ENCODE measurements at places on chromosomes 2 and 18.

GRCh38 chr2:120654381-120655134, 81.1 kb upstream of the GLI2 start:
- no peak for DNase-seq

- DNase-seq = no peak
Observed at GRCh38 chr2:167607211-167607610, 640.2 kb downstream of the STK39 start.

DNA sequence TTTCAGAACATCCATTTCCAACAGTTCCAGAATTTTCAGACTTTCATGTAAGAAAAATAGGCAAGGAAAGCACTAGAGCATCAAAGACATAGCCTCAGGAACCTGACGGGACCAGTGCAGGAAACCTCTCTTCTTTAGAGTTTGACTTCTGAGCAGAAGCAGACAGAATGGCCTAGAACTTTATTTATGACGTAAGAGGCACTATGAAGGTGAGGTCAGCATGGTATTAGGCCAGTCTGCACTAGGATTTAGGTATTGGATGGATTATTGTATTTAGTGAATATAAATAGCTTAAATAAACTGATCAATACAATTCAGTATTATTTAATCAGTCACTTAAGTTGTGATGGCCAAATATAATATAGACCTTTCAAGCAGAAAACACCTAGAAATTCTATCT, 117.6 kb downstream of the CYRIA start:
- DNase-seq = no peak

DNA sequence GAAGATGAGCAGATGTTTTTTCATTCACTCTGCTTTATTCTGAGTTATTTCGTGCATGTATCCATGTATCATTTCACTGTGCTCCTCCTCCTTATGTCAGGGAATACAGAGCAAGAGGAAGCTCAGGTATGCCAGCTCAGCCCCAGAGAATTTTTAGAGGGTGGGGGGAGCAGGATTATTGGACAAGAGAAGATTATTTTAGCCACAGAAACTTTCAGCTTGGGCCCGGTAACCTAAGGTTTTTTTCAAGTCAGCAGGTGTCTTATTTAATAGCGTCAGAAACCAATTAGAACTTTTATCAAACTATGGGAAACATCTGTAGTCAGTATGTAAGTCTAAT, 232.9 kb upstream of the SIX3 start:
- no peak for DNase-seq

DNA sequence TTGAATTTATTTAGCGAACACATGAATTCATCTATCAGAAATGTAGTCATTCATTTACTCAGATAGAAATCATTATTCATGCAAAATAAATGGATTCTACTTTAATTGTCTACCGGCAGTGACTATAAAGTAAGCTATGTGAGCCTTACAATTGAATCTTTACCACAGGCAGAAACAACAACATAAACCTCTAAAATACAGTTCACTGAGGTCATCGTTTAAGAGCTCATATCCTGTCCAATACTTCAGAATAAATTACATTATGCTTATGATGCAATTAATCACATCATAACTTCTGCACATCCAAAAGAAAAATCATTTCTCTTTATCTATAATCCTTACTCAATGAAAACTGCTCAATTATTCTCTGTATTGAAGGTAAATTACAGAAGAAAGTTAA, 244.7 kb downstream of the HNMT start:
- DNase-seq = no peak

GRCh38 chr2:173271825-173272224, 82.8 kb upstream of the CDCA7 start:
- no peak for DNase-seq

DNA sequence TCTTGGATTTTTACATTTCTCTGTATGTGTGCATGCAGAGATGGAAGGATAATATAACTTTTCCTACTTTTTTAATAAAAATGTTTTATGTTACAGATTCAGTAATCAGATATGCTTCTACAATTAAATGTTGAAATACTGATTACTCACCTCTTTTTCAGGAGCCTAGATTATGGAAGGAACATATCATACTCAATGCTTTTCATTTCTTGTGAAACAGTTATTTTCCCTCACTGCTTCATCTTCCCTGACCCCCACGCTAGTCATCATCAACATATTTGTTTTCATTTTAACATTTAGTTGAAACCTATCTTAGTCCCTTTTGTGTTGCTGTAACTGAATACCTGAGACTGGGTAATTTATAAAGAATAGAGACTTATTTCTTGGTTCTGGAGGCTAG, 190.7 kb downstream of the WDR7 start:
- DNase-seq = no peak

DNA sequence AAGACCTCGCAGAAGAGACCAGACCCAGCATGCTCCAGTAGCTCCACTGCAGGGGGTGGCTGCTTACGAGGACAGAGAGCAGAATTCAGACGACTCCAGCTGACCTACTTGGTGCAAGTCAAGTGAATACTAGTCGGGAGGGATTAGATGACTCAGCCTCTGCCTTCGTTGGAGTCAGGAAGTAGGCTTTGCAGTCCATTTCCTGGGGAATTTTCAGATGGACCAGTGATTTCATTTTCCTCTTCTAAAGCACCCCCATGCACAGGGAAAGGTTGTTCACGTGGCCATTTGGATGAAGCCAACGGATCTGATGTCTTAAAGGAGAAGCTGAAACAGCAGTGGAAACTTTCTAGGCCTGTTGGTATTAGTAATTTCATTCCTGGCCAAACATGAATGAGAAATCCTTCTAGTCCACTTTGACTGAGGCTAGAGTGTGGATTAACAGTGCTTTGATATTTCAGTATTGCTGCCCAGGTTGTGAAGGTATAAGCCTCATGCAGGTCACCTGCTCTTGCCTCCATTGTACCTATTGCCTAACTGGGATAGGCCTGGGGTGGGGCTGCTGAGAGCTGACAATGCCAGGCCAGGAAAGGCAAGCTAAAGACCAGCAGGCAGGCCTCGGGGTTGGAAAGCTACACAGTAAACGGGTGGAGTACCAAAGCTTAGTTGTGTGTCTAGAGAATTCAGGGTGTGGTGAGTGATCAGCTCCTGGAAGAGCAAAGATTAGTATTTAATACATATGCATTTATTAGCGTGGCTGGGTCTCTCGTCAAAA, 117.6 kb upstream of the FOSL2 start:
- DNase-seq = no peak

GRCh38 chr2:212052412-212053159, 486.0 kb downstream of the ERBB4 start:
- DNase-seq = no peak

DNA sequence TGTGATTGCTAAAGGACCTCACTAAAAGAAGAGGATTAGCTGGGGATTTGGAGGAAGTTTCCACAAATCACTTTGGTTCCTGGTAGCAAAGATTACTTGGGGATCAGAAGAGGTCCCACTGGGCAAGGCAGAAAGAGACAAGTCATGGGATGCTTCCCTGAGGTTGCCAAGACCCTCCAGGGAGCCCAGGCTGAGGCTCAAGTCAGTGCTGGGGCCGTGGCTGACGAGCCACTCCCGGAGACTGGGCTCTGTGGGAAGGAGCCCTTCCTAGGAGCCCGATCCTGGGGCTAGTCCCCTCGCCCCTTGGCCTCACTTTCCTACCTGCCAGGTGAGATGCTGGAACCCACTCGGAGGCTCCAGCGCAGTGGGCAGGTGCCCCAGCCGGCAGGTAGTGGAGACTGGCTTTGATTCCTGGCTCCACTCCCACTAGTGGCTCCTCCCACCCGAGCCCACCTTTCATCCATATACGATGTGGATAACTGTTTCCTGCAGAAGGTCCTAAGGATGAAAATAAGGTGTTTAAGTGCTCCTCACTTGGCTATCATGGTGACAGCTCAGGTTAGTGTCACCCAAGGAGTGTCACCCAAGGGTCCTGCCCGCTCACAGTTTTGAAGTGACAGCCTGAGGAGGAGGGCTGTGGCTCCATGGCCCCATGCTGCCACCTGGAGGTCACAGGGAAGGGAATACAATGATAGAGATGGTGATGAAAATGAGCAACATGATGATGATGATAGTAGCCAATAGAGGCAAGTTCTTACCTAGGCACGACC, 100.5 kb downstream of the CAPN13 start:
- peak; percentile 28 for DNase-seq

DNA sequence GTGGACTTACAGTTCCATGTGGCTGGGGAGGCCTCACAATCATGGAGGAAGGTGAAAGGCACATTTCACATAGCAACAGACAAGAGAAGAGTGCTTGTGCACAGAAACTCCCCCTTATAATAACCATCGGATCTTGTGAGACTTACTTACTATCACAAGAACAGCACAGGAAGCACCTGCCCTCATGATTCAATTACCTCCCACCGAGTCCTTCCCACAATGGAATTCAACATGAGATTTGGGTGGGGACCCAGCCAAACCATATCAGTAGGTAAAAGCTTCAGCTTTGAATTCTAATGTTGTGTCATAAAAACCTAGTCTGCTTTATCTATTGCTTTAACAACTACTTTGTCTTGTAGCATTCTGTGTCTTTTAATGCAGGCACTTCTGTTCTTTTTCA, 140.4 kb upstream of the PIK3C3 start:
- DNase-seq = no peak

DNA sequence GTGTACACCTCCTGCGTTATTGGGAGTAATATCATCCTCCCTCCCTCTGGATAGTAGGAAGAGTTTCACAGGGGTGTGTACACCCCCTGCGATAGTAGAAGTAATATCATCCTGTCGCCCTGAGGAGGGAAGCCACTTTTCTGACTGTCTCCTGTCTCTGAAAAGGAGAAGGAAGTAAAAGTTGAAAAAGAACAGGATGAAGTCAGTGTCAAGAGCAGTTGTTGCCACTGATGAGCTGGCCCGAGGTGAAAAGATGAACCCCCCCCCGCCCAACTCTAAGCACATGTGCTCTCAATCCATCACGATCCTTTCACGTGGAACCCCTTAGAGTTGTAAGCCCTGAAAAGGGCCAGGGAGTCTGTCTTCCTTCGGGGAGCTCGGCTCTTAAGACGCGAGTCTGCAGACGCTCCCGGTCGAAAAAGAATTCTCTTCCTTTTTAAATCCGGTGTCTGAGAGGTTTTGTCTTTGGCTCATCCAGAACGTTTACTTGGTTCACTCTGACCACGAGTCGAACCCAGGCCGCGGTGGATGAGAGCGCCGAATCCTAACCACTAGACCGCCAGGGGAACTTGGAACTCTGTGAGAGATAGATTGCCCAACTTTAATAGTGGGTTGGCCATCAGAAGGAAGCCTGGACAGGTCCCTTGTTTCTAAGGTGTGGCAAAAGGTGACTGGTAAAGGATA, 22.4 kb upstream of the NAGK start:
- no peak for DNase-seq

- DNase-seq = no peak
Observed at GRCh38 chr2:26514045-26514444, 36.1 kb upstream of the OTOF start.

- DNase-seq = no peak
Observed at GRCh38 chr2:47056868-47057686, 98.0 kb downstream of the STPG4 start.

- DNase-seq = no peak
Observed at GRCh38 chr2:199543606-199544172, 86.0 kb upstream of the SATB2 start.

DNA sequence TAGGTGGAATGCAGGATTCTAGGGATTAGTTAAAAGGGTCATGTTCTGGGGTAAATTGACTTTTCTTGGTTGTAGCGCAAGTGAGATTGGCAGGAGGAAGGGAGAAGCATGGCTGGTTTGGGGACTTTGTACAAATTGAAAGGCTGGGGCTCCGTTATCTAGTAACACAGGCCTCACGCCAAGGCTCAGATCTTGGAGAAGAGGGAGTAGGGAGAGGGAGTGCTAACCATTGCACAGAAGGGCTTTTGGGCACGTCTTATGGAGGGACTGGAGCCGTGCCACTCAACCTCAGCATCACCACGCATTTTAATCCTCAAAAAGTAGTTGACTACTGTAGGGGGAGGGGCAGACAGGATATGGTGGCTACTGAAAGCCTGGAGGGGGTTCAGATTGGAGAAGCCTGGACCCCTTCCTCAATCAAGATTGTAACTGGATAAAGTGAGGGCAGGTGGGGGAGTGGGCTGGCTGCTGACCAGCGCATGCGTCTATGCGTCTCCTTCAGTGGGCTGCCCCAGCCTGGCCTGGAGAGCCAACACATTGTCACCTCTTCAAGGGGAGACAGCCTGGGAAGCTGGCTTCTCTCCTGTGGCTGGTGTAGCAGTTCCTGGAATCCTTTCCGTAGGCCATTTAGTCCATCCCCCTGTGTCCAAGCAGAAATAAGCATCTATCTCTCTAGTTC, 14.3 kb downstream of the IGFBP5 start:
- no peak for DNase-seq

- no peak for DNase-seq
Observed at GRCh38 chr18:36412778-36413177, 115.3 kb downstream of the FHOD3 start.

DNA sequence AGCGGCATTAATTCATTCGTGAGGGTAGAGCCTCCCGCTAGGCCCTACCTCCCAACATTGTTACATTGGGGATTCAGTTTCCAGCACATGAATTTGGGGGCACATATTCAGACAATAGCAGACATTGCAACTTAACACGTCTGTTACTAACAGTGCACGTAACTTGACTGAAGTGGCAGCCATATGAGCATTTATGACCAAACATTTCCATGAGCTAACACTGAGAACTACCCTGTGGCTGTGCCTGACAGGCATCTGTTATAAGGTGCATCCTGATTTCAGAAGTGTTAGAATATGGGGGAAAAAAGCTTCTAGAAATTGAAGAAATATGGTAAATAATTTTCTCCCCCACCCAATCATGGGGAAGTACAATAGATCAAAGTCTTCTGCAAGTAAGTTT, 24.5 kb downstream of the MALT1 start:
- no peak for DNase-seq
